ENCODE measurements at places on chromosomes 11 and 22.

DNA sequence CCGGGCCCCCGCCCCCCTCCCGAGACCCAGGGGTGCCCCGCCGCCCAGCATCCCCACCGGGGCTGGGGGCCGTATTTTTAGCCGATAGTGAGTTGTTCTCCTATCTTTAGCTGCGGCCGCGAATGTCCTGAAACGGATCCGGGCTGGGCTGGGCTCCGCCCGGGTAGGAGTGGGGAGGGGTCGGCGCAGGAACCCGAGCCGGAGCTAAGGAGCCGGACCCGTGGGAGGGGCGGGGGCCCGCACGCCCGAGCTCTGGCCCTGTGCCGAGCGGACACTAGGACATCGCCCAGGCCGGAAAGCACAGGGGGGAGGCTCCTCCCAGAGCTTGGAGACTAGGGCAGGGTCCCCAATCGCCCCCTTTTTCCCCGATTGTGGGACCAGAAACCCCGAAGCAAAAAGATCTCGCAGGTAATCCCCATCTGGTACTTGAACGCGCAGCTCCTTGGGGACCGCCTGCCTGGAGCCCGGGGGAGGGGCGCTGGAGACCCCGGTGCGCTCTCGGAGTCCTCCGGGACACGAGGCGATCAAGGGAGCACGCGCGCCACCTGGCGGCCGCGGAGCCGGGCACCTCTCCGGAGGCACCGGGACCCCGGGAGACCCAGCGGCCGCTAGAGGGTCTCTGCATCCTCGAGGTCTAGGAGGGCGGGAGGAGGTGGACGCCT is 669 bp downstream of the CDC42EP2 start:
- DNase-seq = peak; percentile 36

- DNase-seq = no peak
Observed at GRCh38 chr22:37433786-37434185, 6.5 kb upstream of the ELFN2 start.

DNA sequence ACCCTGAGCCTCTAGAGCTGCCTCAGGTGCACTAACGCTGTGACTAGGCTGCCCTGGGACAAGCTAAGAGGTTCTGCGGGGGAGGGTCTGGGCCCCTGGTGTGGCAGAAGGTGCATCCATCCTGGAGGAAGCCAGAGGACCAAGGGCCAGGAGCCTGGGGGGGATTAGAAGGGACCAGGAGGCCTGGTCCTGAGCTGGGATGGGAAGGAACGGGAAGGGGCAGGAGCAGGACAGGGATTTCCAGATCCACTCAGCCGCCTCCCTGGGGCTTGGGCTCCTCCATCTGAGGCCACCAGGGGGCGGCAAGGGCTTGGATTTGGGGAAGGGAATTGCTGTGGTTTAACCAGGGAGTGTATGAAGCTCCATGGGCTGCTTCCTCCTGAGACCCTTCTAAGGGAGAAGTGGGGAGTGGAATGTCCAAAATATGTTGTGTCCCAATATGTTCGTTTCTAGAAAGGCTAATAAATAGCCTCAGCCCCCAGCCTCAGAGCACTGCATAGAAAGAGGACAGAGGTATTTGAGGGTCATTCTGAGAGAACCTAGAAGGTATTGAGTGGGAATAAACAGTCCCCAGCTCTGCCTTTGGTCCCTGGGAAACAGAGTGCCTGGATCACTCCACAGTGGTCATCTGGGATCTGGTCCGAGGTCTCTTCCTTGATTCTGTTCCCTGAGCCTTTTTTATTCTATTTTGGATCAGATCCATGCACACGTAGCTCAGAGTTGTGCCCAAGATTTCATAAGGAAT is 17.4 kb upstream of the PRAME start:
- no peak for DNase-seq

DNA sequence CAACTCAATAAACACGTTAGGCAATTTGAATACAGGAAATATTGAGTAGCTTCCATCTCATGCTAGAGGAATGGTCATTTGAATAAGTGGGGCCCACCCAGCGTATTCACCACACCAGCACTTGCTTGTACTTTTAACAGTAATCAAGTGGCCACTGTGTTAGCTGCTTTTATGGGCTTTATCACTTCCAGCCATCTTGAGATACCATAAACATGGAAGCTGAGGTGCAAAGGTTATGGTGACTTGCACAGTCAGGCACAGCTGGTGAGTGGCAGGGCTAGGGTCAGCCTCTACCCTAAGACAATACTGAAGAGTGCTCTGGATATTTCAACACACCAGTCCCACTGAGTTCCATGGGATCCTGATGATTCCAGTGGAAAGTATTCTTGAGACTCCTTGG is 6.7 kb downstream of the JOSD1 start:
- no peak for DNase-seq

DNA sequence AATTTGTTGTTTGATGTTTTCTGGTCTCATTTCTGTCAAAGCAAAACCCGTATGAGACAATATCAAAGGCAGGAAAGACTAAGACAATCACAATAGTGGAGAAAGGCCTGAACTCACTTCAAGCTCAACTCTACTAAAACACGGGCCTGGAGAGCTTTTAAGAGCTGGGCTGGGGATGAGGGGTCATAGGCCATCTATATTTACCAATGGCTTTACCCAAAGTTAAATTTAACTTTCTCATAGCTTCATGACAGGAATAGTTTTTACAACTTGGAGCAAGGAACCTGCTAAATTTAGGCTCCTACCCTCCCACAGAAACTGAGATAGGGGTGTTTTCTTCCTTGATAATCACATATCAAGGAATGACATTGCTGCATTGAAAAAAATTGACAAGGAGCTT is 223.4 kb upstream of the CHORDC1 start:
- no peak for DNase-seq

- DNase-seq = no peak
Observed at GRCh38 chr11:2102883-2103213, 36.3 kb downstream of the IGF2 start.

DNA sequence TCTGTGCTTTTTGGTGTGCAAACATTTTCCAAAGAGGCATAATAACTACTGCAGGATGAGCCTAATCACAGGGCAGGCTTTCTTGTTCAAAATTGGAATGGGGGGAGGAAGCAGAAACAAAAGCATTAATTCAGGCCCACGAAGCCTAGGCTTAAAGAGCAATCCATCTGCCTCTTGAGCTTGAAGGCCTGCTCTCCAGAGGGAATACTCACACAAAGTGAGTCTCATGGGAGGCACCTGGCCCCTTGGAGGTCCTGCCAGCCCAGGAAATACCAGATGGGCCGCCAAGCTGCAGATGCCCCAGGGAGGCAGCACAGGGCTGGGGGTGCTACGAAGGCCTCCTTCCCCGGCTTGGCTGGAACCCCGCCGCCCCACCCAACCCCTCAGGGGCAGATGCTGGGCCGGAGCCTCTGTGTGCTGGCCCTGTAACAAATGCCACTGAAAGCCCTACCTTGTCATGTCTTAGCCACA is 39.3 kb upstream of the COMT start:
- DNase-seq = no peak

DNA sequence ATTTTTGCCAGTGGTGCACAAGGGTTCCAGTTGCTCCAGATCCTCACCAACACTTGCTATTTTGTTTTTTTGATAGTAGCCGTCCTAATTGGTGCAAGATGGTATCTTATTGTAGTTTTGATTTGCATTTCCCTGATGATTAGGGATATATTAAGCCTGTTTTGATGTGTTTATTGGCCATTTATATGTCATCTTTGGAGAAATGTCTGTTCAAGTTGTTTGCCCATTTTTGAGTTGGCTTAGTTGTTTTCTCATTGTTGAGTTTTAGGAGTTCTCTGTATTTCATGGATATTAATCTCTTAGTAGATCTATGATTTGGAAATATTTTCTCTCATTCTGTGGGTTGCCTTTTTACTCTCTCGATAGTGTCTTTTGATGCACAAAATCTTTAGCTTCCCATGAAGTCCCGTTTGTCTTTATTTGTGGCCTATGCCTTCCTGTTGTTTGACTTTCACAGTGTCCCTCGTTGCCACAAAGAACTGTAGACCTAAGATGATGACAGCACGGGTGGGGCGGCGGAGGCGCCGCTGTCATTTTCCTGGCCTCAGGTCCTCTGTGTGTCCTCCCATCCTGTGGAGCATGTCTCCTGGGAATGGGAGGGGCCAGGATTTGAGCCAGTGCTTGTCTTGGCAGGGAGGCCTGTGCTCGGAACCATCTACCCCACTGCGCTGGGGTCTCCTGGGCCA is 33.5 kb downstream of the LRP5 start:
- DNase-seq = no peak

DNA sequence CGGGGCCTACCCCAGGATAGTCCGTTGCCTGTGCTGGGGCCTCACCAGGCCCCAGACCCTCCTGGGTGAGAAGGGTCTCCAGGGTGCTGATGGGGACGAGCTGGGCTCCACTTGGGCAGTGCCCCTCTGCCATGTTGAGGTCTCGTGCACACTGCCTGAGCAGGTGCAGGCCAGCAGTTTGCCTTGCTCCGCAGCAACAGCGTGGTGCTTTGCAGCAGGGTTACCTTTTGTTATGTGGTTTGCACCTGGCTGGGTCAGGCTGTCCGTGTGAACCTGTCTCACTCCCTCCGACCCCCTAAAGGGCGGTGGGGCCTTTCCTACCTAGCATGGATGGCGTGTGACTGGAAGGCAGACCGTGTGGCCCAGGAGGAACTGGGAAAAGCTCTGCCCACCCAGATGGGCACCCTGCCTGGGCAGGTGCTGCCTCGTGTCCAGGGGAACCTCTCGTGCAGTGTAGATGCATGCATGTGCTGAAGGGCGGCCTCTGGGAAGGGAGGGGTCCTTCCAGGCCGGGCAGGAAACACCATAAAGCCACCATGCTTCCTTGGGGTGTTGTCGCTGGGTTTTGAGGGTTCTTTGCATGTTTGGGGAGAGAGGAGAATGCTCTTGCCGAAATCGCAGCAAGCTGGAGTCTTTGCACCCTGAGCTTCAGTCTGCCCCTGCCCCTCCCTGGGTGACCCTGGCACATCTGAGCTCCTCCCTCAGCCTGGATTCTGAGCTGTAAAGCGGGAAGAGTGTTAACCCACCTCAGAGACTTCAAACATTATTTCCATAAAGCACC is 75.4 kb upstream of the PPARA start:
- no peak for DNase-seq

DNA sequence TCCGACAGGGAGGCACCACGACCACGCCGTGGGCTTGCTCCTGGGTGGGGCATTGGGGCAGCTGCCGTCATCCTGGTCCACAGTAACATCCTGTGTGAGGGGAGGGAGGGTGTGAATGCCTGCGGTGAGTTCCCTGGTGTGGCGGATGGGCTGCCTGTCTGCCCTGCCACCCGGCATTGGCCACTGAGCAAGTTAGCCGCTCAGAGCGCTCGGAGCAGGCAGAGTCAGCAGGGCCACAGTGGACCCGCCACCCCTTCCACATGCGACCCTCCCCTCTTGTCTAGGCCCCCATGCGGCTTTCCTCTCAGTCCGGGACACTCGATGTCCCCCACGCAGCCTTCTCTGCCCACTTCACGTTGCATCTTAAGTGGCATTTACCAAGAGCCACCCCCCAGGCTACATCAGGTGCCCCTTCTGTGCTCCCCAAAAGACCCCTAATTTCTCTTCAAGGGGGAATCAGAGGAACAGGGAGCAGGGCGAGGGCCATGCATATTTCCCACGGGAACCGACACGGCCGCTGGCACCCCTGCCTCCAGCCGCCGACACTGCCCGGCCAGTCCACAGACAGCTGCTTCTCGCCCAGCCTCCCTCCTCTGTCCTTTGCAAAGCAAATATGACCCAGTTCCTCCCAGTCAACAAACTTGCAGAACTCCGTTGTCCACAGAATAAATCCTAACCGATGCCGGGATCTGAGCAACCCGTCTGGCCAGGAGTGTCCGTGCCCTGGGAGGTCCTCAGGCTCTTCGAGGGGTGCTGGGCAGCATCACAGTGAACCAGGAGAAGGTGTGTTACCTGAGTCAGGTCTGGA is 1482.1 kb downstream of the TBC1D22A start:
- no peak for DNase-seq

DNA sequence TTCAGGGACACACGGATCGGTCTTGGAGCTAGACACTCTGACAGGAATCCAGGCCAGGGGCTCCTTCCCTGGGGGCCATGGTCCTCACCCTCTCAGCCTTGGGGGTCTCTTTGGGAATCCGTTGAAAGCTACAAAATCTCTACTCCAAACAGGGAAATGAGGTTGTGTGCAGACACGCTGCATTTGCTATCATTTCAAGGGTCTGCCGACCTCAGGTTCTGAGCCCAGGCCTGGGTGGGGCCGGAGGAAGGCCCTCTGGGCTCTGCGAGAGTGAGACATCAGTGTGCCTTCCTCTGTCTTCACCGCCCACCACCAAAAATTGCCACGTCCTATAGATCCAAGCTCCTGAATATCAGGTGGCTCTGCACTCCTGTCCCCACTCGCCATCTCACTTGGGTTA is 74.4 kb upstream of the FGF3 start:
- DNase-seq = no peak

GRCh38 chr11:126815111-126815510 is 185.5 kb downstream of the KIRREL3 start:
- DNase-seq = no peak

DNA sequence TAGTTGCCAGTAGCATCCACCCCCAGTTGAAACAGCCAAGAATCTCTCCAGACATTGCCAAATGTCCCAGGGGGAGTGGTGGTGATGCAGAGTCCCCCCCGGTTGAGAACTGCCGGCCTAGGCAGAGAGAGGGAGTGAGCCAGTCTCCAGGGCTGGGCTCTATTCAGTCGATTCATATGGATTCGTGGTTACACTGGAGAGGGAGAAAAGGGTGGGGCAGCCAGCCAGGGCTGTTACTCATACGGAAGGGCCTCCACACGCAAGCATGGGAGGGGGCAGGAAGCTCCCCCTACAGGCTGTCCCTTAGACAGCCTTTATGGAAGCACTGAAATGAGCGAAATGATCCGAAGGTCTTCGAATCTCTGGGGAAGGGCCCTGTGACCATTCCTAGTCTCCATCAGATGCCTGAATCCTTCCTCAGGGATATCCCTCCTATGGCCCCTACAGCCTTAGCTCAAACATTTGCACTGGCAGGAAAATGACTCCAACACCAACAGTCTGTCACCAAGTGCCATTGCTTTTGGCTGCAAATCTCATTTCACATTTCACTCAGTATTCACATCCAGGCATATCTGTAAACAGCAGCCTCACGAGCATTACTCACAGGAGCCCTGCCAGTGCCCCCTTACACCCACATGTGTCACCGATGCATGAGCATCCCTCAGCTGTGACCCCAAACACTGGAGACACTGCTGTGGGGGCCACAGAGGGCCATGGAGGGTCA is 18.4 kb upstream of the TLCD5 start:
- no peak for DNase-seq

DNA sequence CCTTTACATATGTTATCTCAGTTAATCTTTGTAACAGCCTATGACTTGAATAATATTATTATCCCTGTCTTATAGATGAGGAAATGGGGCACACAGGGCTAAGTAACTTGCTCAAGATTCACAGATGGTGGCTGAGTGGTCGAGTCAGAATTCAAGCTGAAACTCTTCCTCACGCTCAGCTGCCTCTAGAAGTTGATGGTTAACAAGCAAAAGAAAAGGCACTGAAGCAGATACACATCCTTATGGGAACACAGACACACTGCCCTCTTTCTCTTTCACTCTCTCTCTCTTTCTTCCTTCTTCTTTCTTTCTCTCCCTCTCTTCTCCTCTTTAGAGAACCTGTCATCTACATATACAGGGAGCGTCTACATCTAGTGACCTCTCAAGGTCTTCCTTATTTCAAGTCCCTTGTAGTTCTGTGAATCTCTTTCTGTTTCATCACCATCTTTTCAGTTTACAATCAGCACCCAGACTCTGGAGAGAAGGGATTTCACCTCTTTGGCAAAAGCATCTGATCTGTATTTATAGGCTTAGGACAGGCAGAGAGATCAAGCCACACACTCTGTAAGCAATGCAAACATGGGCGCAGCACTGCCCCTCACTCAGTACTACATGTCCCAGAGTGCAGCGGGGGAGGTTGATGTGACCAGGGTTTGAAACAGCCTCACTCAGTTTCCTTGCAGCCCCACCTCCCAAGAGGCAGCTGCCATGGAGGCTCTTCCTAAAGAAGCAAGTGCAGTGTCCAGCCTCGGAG is 75.7 kb downstream of the GRAMD1B start:
- peak; percentile 5 for DNase-seq
